Right ventricle myocardium inferior (tissue), 1 donor: ENCODE measurements at places on chromosomes 3 and 15. TPM values are rescaled to one million over a fixed set of nuclear protein-coding genes. Genes with fewer than 3 reads are reported as not detected.

DNA sequence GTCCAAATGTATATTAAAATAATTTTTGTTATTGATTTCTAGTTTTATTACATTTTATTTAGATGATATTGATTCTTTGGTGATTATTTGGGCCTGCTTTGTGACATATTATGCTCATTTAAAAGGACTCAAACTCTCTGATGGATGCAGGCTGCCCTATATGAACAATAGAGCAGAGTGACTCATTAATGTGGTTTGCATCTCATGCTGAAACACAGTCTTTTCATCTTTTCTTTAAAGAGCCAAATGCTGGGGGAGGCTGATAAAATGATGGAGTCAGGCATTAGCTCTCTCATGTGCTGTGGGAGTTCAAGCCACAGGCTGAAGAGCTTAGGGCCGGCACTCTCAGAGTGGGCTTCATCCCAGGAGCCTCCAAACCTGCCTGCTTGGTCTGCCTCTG, 7.2 kb downstream of the PLA1A start:
- DNase-seq, result no peak

GRCh38 chr15:85671156-85671555, 123.6 kb downstream of the KLHL25 start:
- DNase-seq, result no peak

DNA sequence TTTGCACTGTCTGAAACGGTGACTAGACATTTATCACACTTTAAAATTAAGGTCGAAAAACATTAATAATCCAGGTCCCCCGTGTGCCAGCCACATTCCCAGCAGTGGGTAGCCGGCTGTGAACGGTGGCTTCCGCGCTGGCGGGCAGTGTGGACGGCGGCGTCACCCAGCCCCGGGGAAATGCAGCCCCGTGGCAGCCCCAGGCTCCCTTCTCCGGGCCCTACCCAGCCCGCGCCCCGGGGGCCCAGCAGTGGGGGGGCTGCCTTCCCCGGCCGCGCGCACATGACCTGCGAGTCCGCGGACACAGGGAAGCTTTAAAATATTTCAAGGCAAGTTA, 25.3 kb downstream of the GABRA5 start:
- no peak for DNase-seq

DNA sequence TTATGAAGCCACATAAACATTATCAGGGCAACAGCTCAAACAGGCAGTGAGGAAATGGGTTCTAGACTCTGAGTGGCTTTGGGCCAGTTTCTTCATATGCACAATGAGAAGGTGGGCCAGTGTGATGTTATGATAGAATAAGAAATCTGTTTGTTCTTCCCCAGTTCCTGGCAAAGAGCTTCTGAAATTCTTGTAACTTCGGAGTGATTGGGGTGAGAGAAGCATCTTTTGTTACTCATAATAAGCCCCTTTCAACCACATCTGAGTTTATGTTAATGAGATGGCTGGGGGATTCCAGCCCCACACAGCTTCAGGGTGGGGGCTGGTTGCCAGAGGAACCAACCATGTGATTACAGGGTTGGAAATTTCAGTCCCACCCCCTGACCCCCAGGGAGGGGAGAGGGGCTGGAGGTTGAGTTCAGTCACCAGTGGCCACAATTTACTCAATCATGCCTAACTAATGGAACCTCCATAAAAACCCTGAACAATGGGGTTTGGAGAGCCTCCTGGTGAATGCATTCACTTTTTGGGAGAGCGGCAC, 57.0 kb upstream of the FRMD4B start:
- no peak for DNase-seq

GRCh38 chr3:51354731-51355615, 30.1 kb upstream of the MANF start:
- DNase-seq, result no peak

DNA sequence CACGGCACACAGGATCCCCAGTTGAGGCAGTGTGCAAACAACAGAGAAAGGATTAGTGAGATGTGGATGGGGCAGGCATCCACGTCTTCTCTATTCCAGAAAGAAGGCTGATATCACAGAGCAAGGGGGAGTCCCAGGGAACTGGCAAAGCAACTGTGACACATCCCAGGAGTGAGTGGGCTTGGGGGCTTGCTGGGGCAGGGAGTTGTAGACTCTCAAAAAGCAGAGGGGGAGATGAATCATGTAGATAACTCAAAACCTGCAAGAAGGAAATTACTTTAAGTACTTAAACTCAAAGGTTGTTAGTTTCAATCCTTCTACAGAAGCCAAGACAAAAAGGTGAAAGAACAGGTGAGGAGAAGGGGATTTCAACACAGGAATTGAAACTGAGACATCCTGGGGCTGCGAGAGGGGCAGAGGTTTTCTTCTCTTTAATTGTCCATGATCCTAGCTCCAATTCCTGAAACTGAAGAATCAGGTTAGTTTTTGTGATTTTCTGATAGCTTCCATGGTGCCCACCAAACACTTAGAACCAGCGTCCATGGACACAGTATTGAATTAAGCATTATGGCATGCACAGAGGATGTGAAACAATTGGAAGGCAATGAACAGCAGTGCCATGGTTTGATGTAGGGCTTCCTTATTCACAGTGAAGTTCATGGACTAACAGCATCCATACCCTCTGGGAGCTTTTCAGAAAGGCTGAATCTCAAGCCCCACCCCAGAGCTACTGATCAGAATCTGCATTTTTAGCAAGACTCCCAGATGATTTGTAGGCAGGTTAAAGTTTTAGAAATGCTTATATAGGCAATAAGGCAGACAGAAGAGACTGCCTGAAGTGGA, 52.0 kb downstream of the CCR3 start:
- no peak for DNase-seq

GRCh38 chr15:60255390-60255789, 142.4 kb downstream of the ANXA2 start:
- DNase-seq, result no peak

DNA sequence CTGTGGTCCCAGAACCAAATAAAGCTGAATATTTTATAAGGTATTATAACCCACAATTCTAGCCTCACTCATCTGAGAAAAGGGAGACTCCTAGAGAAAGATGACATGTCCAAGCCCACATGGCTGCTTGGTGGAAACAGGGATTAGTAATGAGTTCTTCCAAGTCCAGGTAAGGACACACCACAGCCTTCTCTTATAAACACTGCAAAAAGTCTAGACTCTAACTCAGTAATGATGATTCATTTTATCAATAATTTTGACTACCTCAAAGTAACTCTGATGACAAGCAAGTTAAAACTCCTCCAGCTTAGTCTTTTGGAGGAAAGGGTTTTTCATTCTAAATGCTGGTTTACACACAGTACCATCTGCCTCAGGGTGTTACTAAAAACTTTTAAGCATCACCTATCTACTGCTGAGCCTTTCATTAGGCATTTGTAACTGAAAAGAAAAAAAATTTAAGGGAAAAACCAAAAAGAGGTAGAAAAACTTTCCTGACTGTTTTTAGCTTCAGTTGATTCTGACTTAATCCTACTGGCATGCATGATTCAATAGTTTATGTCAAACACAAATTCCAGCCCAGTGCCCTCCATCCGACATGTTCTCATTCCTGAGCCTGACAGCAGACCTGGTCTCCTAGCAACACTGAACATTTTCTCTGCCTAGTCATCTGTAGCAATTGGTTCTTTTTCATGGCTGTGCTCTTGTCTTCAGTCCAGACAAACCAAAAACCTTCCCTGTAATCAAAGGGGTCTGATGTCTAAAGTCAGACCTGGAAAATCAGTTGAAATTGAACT, 43.9 kb downstream of the P3H2 start:
- DNase-seq, result no peak

The C3orf80 gene
- 0.22 TPM for total RNA-seq

The NOX5 gene
- not detected for total RNA-seq

DNA sequence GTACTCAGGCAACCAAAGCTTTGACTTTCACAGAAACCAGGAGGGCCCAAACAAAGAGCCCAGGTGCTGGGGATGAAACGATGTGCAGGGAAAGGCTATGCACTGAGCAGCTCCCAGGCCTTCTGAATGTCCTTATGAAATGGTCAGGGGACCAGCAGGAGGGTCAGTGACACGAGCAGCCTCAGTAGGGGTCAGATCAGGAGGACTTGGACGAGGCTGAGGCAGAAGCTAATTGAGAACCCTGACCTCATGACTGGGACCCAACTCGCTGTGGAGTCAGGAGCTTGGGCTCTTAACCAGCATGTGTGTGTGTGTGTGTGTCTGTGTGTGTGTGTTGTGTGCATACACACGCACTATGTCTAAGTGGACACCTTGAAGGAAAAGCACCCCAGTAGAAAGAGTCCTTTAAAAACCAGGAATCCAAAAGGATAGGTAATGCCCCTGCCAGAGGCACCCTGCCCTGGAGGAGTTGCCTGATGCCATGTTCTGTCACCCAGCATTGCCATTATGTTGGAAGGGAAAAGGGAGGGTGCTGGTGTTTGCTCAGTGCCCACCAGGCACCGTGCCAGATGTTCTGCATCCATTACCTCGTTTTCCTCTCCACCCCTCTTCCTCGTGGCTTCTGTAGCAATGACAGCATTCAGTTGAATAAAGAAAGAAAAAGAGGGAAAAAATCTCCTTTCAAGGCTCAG, 50.9 kb downstream of the CORO2B start:
- DNase-seq, result no peak

The GLDN gene
- 8.4 TPM for total RNA-seq

DNA sequence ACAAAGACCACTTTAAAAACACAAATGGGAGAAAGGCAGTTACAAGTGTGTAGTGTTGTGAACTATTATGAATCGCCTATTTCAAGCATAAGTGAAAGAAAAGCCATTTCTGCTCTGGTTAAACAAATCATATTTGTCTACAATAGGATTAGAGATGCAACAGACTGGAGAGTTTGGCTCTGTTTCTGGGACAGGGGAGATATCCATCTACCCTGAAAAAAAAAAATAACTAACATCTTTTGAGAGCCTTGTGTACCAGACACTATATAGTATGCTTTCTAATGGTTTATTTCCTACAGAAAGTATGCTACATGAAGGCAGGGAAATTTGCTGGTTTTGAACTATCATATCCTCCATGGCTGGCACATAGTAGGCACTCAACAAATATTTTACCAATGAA, 106.7 kb upstream of the FHIT start:
- DNase-seq, result no peak

The SLC51A gene
- total RNA-seq, result 0.60 TPM

- no peak for DNase-seq
These were observed 607 bp upstream of the GHSR start for GRCh38 chr3:172448661-172449465.

The C2CD4A gene
- not detected for total RNA-seq

The ELL3 gene
- total RNA-seq, result 1.5 TPM

DNA sequence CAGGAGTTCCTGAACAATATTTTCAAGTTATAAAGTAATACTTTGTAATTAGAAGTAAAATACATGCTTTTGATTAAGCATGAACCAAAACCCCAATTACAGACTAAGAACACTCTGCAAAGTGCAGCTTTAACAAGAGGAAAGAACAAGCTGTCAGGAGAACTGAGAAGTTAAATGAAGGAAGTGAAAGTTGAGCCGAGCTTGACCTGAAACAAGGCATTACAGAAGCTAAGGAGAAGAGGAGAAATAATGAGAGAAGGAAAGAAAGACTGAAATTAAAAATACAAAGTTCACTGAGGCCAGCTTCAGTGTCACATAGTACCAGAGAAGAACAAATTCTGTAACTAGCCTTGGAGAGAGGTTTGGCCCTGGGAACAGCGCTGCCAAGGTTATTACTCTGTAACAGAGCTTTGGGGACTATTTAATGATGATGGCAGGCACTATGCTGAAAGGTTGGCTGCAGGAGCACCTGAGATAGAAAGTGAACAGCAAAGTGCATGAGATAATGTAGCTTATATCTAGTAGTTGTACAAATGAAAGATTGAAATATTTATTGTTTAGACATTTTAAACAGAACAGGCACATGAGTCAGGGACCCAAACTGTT, 241.9 kb upstream of the PEX5L start:
- no peak for DNase-seq

The ST3GAL6 gene
- 27.1 TPM for total RNA-seq

GRCh38 chr3:151589311-151589710, 128.4 kb upstream of the IGSF10 start:
- DNase-seq, result no peak

The CCR4 gene
- 0.08 TPM for total RNA-seq

The PTPRG gene
- 34.1 TPM for total RNA-seq

DNA sequence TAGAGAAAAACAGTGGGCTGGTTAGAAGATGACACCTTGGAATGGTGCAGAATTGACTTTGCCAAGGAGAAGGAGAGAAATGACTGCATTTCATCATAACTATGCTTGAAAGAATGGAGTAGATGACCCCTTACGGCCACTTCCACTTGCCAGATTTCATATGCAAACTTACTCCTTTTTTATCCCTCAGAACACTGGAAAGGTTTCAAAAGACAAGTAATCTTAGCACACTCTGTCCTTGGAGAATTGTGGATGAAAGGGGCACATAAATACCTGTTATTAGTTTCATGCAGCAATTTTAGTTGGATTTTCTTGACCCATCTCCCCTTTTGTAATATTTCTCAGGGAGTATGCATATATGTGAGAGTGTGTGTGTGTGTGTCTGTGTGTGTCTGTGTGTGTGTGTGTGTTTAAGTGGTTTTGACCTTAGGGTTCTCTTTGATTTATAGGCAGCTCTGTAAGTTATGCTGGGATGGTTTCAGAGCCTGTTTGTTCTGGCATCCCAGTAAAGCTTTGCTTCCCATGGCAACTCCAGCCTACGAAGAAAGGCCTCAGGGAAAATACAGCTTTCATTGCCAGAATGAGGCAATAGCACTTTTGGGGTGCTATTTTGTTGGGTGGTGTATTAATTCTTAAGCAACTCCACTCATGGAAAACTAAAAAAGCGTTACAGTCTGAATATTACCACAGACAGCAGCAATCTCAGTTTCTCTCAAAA, 122.2 kb upstream of the TP63 start:
- no peak for DNase-seq

- DNase-seq, result no peak
These were observed 186.9 kb downstream of the MAGI1 start for GRCh38 chr3:65851827-65852226.

DNA sequence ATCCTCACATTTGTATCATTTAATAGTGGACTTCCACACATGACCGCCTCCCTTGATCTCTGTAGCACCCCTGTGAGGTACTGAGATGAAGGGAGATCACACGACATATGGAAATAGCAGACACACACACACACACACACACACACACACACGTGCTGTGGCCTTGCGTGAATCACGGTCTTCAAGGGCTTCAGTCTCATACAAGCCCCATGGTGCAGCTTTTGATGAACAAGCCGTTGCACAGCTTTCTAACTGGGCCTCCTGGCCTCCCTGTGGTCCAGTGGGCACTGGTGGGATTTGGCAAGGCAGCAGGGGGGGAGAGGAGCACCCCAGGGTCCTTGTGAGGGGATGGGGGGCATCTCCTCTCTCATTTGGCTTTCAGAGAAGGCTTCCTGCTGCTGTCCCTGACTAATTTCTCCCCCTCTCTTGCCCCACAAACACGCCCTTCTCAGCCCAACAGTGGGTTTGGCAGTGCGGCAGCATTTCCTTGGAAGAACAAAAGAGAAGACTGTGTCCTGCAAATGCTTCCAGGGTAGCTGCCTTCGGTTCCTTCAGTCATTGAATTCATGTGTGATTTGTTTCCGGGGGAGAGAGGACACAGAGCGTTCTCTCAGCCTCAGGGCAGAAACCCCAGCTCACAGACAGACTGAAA, 98.7 kb downstream of the SMAD6 start:
- DNase-seq, result no peak
